ENCODE measurements at places on chromosomes 16 and 17.
A peak's percentile ranks its signal among the peaks of the same experiment; 100 is the strongest.

DNA sequence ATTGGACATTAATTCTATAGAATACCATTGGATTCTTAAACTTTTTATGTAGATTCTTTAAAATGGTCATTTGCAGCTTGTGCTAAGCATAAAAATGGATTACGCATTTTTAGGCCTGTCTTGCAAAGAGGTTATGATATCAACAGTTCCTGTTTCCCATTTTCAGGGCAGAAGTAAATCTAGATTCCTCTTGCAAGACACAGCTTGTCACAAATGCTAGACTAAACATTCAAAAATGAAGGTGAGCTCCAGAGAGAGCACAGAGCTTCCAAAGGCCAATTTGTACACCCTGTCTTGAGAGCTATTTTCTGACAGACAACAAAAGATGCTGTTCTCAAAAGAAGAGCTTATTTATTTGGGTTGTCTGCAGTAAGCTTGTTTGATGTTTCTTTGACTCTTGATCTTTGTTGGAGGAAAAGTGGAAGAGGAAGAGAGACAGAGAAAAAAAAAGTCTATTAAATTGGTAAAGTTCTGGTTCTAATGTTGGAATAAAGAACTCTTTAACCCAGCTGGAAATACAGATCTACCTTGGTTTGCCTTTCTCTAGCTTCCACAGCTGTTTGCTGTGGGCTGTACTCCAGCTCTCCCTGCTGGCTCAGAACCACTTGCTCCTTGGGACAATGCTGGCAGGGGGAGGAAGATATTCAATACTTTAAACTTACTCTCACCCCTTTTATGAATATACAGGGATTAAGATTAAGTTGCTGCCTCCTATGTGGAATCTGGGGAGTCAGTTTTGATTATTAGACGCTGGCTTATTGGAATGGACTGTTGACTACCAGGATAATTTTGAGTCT is 651.8 kb downstream of the CDH11 start:
- no peak for DNase-seq

GRCh38 chr16:11707679-11708197 is 34.9 kb downstream of the TXNDC11 start:
- DNase-seq, result no peak

DNA sequence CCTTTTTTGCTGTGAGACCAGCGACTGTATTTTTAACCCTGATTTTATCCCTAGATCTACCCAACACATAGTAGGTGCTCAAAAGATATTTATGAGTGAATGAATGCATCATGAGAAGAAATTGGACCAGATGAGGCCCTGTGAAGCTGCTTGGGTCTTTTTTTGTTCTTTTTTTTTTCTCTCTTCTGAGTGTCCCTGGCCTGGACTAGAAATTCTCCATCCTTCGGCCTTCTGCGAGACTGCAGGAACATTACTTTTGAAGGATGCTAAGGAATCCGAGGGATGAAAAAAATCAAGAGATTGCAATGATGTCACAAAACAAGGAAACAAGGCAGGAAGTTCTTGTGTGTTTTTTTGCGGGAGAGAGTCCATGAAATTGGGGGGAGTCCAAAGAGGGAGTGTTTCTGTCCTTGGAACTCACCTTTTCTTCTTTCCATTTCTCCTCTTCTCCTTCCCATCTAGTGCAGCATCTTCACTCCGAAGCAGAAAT is 560 bp upstream of the RUSF1 start:
- no peak for DNase-seq

DNA sequence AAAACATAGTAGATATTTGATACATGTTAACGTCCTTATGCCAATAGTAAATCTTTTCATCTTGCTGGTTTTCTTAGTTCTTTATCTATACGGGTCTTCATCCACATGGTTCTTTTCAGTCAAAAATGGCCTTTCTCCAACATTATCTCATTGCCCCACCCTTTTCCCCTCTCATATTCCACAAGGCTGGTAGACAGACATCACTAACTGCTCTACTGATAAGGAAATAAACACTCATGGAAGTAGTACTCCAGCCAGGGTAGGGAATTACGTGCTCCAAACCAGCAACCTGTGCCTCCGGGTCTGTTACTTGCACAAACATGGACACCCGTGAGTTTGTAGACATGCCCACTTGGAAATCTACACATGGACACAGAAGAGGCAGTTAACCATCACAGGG is 141.4 kb downstream of the XYLT1 start:
- no peak for DNase-seq

DNA sequence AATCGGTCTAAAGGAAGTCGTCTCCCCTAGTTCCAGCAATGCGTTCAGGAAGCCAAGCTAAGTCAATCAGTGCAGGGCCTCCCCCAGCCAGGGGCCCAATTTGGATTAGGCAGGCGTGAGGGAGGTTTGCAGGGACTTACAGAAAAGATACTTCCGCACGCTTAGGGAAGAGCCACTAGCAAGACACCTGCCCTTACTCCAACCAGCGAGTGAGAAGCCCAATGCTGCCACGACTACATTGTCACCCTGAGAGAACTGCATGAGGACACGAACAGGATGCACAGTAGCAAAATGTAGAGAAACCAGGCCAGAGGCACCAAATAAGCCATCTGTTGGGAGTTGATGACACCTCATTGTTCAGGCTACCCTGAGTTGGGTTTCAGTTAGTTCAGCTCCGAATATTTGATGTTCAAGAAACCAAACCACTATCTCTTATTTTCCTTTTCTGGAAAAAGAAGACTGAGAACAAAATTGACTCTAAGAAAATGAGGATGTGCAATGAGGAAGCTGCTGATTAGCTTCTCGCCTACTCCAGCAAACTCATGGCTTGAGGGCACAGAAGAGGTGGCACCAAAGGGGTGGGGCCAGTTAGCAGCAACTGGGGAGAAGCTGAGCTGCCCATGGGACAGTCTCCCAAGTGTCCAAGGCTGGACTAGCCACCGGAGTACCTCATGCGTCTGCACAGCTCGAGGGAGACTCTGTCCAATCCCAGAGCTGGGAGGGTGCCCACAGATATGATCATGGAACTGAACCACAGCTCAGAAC is 29.3 kb downstream of the TK2 start:
- no peak for DNase-seq

DNA sequence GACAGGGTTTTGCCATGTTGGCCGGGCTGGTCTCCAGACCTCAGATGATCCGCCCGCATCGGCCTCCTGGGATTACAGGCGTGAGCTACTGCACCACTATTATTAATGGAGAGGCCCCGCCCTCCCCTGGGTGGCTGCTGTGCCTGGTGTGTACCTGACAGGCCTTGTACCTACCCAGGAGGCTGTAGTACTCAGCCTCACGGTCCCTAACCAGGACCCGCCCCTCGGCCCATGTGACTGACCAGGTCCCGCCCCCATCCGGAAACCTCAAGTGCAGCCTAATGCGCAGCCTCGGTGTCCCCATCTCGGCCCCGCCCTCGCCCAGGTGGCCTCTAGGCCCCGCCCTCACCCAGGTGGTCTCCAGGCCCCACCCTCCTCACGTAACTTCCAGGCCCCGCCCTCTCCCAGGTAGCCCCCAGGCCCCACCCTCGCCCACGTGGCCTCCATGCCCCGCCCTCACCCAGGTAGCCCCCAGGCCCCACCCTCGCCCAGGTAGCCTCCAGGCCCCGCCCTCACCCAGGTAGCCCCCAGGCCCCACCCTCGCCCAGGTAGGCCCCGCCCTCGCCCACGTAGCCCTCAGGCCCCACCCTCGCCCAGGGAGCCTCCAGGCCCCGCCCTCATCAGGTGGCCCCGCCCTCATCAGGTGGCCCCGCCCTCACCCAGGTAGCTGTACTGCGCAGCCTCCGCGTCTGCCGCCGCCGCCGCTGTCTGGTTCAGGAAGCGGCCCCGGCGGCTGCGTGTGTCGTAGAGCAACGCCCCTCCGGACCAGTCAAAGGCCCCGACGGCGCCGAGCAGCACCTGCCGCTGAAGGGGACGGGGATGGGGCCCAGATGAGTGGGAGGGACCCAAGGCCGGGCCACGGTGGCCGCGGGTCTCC is 31.0 kb downstream of the HASPIN start:
- DNase-seq, result peak; percentile 87

- no peak for DNase-seq
Measured at GRCh38 chr16:84532855-84533486, 28.5 kb upstream of the MEAK7 start.

DNA sequence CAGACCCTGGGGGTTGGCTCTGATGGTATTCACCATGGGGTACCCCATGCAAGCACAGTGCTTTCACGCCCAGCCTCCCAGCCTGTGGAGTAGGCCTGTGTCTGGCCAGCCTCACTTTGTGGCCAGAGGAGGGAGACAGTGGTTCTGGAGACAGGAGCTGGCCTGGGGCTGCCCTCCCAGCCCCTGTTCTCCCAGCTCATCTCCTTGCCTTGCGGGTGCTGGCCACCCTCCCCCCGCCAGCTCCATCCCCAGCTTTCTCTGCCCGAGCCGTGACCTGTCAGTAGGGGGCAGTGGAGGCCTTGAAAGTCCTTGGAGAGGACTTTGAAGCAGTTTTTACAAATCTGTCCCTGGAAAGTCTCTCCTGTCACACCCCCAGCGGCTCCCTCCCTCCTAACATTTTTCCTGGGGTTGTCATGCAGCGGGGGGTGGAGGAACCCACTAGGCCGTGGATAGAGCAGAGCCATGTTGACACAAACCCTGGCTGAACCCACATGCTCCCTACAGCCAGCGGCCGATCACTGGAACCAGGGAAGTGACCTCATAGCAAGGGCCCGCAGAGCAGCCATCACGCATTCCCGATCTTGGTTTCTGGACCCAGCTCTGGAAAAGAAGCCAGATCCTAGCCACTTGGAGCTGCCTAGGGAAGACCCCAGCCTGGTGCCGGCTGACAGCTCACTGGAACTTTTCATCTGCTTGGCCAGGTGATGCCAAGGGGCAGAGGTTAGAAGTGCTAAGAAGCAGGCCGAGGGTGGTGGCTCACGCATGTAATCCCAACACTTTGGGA is 289.4 kb downstream of the SEC14L1 start:
- DNase-seq, result peak; percentile 76

GRCh38 chr17:17321356-17322025 is 18.3 kb downstream of the NT5M start:
- DNase-seq, result no peak

GRCh38 chr16:74623214-74623838 is 16.4 kb upstream of the GLG1 start:
- DNase-seq, result no peak

DNA sequence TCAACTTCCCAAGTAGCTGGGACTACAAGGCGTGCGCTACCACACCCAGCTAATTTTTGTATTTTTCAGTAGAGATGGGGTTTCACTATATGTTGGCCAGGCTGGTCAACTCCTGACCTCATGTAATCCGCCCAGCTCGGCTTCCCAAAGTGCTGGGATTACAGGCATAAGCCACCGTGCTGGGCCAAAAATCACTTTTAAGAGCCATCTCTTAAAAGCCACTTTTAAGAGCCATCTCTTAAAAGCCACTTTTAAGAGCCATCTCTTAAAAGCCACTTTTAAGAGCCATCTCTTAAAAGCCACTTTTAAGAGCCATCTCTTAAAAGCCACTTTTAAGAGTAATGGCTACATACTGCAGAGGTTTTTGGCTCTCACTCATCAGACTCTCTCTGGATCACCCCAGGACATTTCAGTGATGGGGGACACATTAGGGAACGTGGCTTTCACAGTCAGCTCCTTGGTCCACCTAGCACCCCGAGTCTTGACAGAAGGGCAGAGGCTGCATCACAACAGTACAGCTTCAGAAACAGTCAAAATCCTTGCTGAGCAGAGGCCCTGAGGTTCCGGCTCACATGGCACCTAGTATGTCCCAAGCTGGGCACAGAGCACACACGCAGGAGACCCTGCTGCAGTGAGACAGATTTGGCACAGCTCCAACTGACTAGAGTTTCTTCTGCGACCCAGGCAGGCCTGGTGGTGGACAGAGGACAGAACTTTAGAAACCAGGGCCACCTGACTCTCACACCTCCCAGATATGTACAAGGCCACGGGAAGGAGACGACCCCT is 23.6 kb downstream of the RANBP10 start:
- DNase-seq, result no peak

DNA sequence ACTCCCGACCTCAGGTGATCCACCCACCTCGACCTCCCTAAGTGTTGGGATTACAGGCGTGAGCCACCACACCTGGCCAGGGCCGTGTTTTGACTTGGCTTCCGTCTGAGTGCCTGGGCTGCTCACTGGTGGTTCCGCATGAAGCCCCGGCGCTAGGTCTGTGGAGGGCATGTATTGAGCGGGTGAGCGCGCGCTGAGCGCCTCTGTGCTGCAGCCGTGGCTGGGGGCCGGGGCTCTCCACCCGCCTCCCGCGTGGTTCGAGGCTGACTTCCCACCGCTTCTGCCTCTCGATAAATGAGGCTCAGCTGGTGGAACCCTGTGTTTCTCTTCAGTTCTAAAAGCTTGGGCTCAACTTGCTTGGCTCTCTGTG is 38.9 kb upstream of the ATP2A3 start:
- no peak for DNase-seq

DNA sequence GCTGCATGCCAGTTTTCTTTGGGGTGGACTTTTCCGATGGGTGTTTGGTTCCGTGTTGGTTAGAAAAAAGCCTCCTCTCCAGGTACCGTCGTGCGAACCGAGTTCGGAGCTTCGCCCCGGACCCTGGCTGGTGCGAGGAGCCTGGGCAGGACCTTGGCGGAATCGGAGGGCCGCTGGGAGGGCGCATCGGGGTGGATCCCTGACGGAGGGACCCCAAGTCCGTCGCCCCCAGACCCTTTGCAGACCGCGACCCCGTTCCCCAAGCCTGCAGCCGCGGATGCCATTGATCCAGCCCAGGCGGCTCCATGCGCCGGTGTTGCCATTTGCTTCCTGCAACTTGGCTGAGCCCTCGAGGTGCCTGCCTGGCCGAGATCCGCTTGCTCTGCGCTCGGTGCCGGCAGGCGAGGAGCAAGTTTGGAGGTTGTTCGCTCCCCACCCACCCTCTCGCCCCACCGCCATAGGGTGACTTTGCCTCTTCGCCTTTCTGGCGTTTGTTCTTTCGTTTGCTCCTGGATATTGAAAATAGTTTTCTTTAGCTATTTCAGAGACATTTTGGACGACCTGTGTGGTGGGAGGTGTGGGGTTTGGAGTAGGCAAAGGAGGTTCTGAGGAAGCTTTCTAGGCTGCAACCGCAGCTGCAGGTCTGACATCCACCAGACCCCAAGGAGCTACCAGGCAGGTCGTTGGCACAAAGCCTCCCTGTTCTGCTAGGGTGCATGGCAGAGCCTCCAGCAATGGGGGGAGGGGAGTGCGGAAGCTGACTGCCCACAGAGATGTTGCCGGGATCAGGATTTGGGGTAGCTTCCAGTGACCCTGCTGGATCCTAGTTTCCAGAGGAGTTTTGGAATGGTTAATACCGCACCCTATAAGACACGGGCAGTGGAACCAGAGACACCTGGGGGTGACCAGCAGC is 58.2 kb downstream of the RAP1GAP2 start:
- DNase-seq, result peak; percentile 16

- DNase-seq, result no peak
Measured at GRCh38 chr17:30422171-30422570, 43.4 kb downstream of the CPD start.

GRCh38 chr17:37088913-37089312 is 140.2 kb downstream of the AATF start:
- DNase-seq, result no peak

GRCh38 chr17:41057547-41057946 is 2.4 kb downstream of the KRTAP2-3 start:
- no peak for DNase-seq

- no peak for DNase-seq
Measured at GRCh38 chr17:79490530-79490929, 120.3 kb downstream of the RBFOX3 start.

- no peak for DNase-seq
Measured at GRCh38 chr16:87484487-87485331, 8.1 kb downstream of the ZCCHC14 start.

GRCh38 chr16:22969567-22969966 is 155.6 kb downstream of the HS3ST2 start:
- no peak for DNase-seq

All from T-cell (primary cell).